ENCODE measurements at places on chromosomes 7 and 10.

- no peak for DNase-seq
Measured at GRCh38 chr10:33501161-33501560, 166.7 kb upstream of the NRP1 start.

DNA sequence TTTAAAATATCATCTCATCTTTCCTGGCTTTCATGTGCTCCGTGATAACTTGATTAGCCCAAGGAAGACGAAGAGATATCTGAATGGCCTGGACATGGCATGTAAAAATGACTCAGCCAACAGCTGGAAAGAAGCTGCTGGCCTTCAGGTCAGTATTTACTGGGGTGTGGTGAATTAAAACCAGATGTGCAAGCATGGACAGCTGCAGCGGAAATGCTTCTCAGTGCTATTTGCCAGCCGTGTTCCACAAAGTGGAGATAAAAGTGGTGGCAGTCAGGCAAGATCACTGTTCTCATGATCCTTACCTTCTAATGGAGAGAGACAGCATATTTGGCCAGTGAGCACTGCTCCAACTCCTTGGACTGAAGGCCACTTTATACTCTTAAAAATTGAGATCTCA lies 203.1 kb upstream of the VSTM2A start:
- DNase-seq, result no peak

- DNase-seq, result no peak
Measured at GRCh38 chr10:102407425-102408130, 11.0 kb downstream of the PSD start.

- no peak for DNase-seq
Measured at GRCh38 chr7:8913682-8914081, 480.3 kb downstream of the NXPH1 start.

DNA sequence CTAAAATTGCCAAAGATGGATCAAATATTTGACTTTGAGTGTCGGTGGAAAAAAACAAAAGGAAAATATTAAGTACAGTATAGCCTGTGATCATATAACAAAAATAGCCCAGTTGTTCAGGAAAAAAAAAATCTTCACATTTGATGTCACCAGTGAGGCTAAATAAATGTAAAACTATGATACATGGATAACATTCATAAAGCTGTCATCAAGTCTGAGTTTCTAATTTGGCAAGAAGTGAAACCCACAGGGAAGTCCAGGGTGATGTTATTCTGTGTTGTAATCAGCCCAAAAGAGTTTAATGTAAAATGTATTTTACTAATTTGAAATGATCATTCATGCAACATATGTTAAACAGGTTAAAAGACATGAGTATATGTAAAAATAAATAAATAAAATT lies 908.0 kb downstream of the PCDH15 start:
- DNase-seq, result no peak

DNA sequence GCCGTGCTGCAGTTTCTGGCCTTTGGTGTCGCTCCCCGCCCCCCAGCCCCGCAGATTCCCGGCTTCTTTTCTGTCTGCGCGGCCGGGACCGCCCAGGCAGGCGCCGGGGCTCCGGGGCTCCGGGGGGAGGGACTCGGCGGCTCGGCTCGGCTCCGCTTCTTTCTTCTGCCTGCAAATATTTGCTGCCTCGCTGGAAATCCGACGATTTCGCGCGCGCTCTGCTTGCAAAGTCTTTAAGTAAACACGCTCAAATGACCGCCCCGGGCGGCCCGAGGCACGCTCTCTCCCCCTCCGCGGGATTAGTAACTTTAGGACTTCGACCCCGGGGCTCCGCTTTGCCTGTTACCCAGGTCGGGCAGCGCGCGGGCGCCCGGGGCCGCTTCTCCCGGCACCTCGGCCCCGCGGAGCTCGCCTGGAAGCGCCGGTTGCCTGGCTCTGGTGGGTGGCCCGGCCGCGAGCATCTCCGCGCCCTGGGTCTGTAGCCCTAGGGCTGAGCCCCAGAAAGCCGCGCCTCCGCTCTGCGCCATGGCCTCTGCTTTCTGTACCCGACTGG lies 3.9 kb upstream of the GATA3 start:
- no peak for DNase-seq

DNA sequence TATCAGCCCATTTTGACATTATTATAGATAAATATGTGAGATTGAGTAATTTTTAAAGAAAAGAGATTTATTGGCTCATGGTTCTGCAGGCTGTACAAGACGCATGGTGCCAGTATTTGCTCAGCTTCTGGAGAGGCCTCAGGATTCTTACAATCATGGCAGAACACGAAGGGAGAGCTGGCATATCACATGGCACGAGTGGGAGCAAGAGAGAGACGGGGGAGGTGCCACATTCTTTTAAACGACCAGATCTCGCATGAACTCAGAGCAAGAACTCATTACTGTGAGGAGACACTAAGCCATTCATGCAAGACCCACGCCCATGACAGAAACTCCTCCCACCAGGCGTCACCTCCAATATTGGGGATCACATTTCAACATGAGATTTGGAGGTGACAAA lies 40.1 kb upstream of the ZNF488 start:
- DNase-seq, result no peak

- no peak for DNase-seq
Measured at GRCh38 chr7:140085447-140085846, 22.7 kb upstream of the PARP12 start.

GRCh38 chr10:62580396-62580795 lies 206.2 kb downstream of the ZNF365 start:
- no peak for DNase-seq

DNA sequence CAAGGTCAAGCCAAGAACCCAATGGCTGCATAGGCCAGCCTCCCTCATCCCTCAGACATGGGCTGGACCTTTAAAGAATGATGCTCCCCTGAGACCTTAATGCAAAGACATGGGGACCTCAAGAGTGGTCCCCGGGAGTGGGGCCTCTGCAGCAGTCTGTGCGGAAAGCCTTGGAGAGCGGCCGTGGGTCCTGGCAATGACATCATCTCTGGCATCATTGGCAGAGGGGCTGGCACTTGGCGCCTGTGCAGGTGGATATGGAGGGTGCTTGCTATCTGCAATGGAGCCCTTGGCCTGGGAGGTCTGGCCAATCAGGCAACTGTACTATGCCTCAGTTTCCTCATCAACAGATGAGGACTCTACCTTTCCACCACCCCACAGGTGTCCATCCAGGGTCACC lies 365.5 kb upstream of the MKI67 start:
- DNase-seq, result no peak

DNA sequence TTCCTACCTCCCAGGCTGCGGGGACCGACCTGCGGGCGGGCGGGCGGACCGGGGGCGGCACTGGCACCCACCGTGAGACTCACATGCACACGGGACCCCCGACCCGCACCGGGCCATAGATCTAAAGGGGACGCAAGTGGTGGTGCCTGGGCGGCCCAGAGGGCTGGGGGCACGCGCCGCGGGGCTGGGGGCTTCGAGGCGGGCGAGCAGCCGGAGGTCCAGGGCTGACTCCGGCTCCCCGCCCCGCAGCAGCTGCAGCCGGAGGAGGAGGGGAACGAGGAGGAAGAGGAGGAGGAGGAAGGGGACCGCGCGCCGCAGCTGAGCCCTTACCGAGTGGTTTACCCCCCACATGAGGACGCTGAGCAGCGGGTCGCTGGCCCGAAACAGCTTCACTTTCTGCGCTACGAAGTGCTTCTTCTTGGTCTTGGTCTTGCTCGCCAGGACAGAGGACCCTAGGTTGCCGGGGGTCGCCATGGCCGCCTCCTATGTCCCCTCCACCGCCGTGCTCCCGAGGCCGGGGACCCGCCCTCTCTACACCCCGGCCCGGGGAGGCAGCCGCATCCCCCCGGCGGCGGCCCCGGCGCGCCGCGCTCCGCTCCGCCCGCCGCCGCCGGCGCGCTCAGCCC lies 412 bp downstream of the PIP4K2A start:
- DNase-seq, result no peak

DNA sequence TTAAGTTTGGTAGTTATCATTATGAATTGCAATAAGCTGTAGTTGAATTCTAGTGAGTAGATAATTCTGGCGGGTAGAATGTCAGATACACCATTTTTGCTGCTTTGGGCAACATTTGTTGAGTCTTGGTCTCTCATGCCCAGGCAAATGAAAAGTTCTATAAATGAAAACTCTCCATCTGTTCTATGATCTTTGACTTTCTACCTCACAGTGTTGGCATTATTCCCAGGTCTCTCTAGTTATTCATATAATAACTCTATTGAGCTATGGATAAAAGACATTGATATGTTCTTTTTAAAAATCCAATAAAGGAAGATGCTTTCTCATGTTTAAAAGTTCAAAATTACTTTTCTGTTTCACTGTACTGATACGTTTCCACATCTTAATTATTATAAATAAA lies 415.3 kb upstream of the SEMA3D start:
- no peak for DNase-seq

DNA sequence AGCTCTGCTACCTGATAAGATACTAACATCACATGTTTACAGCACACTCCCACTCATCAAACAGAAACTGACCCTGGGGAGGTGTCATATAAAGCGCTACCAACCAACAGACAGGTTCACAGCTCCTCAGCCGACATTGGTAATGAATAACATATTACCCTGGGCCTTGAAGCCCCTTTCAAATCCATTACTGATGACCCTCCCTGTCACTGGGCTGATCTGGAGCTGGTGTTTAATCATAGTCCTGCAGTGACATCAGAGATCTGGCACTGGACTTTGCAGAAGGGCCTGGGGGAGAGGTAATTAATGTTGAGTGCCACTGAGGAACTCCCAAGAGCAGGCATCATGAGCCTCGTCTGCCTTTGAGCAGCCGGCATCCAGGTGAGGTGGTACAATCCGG lies 306.5 kb upstream of the NFE2L3 start:
- no peak for DNase-seq

- DNase-seq, result no peak
Measured at GRCh38 chr10:66833861-66834260, 92.0 kb upstream of the LRRTM3 start.

DNA sequence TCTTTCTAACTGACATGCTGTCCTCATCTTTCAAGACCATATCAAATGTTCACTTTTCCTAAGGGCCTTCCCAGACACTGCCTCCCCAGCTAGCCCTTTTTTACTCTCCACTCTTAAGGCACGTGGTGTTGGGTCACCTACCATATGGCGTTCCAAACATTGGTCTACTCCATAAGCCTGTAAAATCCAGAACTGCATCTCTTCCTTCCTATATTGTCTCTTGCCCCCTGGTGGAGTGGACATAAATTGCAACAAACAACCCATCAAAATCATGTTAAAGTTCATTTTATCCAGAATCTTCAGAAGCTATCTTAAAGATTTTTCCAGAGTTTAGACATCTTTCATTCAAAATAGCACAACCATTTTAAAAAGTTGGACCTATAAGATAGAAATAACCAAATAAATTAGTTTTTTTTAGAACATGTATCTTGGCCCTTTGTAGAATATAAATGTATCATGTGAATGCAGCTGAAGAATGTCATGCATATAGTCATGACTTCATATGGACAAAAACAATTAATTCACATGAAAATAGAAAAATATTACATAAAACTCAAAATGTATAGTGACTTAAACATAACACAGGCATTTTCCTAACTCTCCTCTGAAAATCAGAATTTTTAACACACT lies 180.6 kb upstream of the CHRM2 start:
- no peak for DNase-seq

GRCh38 chr7:2926120-2926895 lies 82.2 kb upstream of the GNA12 start:
- DNase-seq, result no peak

GRCh38 chr7:90853205-90853604 lies 257.1 kb downstream of the CDK14 start:
- no peak for DNase-seq

- DNase-seq, result no peak
Measured at GRCh38 chr10:34988397-34989067, 101.6 kb downstream of the CUL2 start.

GRCh38 chr10:132247943-132248342 lies 59.8 kb downstream of the STK32C start:
- DNase-seq, result no peak

DNA sequence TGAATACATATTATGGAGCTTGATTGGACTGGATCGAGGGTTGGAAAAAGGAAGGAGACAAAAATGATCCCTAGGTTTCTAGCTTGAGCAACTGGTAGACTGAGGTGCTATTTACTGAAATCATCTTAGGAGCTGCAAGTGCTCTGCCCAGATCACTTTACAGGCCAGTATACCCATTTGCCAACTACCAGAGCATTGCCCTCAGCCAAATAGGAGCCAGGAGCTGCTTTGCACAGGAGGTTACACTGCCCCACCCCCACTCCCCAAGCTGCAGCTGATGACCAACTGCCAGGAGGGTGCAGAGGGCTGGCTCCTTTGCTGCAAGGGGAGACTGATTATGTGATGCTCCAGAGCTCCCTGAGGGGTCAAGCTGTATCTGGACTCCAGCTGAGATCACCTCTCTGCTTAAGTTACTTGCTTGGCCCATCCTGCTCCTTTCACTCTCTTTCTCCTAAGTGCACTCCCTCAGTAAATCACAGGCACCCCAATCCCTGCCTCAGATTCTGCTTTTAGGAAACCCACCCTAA lies 275.4 kb downstream of the ZEB1 start:
- DNase-seq, result no peak

DNA sequence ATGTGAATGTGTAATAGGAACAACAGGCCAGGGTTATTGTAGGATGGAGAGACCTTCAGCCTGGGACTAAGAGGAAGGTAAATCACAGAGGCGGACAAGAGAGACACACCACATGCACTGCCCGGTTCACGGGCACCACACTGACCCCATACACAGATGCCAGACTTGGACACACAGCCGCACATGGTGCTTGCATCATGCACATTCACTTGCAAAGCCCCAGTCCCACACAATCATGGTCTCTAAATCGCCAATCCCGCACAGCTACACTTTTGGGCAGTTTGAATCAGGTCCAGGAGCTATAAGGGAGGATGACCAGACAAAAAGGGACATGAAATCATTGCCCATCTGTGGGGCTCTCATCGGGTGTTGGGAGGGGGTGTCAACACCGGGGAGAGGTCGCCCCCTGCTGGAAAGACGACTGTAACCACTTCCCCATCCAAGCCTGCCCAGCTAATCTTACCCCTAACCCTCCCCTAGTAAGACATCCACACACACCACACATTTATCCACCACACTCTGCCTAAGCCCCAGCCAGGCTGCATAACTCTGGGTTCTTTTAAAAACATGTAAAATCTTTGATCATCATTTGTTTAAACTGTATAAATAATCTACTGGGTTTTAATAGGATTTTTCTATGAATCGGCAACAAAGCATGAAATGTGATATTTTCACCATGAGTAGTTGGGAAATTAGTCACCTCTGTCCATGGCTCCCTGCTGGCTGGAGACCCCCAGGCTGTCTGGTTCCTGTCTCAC lies 40.5 kb upstream of the SLF2 start:
- no peak for DNase-seq

DNA sequence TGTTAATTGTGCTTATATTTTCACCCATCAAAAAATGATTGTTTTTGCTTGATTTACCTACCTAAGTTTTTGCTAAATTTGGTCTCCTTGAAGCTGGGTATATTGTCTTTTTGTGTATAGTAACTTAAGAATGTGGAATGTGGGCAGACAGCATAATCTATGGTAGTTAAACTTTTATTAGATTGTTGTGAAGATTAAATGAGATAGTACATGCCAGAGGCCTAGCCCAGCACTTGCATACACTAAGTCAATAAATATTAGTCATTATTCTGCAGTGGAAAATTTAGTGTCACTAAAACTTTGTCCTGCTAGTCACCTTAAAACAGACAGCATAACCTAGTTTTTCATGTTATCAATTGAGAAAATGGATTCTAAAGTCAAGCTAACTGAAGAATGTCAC lies 19.3 kb upstream of the RPA3 start:
- no peak for DNase-seq

Data from NCI-H226 (cell line).